ENCODE measurements at places on chromosomes 3 and 15.

- ATAC-seq: no peak
Observed at GRCh38 chr3:162236949-162237348, 740.3 kb downstream of the OTOL1 start.

GRCh38 chr3:30672959-30673358 is 66.6 kb downstream of the TGFBR2 start:
- ATAC-seq: no peak

DNA sequence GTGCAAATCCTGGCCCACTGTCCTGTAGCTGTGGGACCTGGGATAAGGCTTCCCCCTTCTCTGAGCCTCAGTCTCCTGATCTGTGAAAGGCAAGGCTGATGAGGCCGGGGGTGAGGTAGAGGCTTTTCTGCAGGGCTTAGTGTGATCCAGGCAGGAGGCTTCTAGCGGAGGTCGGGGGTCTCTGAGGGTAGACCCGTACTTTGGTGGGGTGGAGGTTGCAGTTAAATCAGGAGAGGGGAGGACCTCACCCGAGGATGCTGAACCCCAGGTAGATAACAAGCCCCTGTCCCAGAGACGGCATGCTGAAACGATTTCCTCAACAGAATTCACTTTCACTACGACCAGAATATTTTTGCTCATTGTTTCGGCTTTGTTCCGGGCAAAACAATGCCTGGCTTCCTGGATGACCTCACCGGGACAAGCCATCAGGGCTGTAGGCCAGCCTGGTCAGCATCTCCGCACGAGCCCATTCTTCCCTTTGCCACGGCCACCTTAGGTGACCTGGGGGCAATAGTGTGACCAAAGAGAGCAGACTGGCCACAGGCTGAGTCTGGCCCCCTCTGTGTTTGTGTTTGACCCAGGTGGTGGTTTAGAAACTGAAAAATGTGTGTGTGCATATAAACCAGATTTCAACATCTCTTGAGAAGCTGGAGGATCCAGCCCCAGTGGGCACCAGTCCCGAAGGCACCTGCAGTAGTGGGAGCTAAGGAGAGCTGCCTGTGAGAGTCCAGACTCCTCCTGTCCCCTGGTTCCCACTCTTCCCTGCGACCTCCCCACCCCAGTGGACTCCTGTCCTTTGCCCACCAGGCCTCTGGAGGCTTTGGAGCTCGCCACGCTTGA is 33.0 kb downstream of the SLC6A6 start:
- ATAC-seq: no peak

GRCh38 chr15:31177951-31178350 is 76.4 kb upstream of the TRPM1 start:
- no peak for ATAC-seq

GRCh38 chr3:9653565-9654248 is 4.4 kb downstream of the MTMR14 start:
- ATAC-seq: no peak
